ENCODE measurements at places on chromosomes 16 and 17. TPM values are rescaled to one million over a fixed set of nuclear protein-coding genes. Genes with fewer than 3 reads are reported as not detected.

Gene DRG2
- total RNA-seq, result 62.4 TPM

Gene PPP1R27
- total RNA-seq, result not detected

Gene MYCBPAP
- 11.6 TPM for total RNA-seq

DNA sequence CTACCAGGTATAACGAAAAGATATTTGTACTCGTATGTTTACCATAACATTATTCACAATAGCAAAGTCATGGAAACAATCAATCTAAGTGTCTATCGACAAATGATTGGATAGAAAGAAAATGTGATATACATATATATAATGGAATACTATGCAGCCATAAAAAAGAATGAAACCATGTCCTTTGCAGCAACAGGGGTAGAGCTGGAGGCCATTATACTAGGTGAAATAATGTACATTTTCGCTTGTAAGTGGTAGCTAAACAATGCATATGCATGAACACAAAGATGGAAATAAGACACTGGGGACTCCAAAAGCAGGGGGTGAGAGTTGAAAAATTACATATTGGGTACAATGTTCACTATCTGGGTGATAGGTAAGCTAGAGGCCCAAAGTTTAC, 124.0 kb downstream of the MYO1D start:
- no peak for DNase-seq

DNA sequence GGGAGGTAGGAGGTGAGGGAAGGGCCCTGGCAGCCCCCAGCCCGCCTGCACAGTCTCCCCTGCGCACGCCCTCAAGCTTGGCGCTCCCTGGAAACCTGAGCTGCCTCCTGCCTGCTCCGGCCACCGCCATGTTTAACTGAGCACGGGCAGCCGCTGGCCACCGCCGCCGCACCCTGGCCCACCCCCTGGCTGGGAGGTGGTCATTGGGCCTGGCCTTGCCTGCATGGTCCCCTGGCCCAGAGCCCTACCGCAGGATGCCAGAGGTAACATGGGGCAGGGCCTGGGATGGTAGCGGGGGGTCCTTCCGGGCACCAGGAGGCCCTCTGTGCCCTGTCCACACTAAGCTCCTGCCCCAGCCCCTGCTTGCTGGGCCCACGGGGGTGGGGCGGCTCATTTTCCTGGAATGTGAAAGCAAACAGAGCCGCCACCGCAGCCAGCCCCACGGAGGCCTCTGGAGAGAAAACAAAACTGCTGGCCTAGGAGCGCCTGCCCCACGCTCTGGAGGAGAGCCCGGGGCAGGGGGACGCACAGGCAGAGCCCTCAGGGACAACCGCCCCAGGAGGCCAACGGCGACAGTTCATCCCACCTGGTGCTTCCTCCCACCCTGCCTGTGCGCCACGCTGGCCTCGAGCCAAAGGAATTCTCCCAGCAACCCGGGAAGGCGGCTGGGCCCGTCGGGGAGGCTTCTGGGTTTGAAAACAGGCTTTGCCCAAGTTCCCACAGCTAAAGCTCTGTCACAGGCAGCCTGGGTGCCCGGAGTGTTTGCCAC, 8.9 kb downstream of the NHERF2 start:
- peak; percentile 97 for DNase-seq

GRCh38 chr17:48378708-48379392, 51.2 kb downstream of the SKAP1 start:
- DNase-seq, result no peak

GRCh38 chr17:81267390-81268067, 27.6 kb downstream of the SLC38A10 start:
- no peak for DNase-seq
